Urothelium cell line (cell line): ENCODE measurements at places on chromosomes 13 and 19.

GRCh38 chr19:13841086-13841961 is 35.6 kb upstream of the NANOS3 start:
- DNase-seq = no peak

- DNase-seq = no peak
These were observed 63.2 kb downstream of the SHISA2 start for GRCh38 chr13:25988661-25989060.

DNA sequence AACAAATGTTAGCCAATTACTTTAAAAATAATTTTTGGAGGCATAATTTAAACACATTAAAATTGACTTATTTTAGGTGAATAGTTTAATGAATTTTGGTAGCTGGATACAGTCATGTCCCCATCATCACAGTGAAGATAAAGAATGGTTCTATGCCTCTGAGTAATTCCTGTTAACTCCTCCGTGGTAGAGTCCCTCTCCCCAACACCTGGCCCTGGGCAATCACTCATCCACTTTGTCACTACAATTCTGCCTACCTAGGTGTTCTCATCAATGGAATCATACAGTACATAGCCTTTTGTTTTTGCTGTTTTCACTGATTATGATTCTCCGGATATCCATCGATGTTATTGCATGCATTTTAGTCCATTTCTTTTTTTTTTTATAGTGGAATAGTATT is 55.6 kb downstream of the ING1 start:
- DNase-seq = no peak

GRCh38 chr13:77719128-77719527 is 21.6 kb downstream of the SLAIN1 start:
- DNase-seq = no peak

DNA sequence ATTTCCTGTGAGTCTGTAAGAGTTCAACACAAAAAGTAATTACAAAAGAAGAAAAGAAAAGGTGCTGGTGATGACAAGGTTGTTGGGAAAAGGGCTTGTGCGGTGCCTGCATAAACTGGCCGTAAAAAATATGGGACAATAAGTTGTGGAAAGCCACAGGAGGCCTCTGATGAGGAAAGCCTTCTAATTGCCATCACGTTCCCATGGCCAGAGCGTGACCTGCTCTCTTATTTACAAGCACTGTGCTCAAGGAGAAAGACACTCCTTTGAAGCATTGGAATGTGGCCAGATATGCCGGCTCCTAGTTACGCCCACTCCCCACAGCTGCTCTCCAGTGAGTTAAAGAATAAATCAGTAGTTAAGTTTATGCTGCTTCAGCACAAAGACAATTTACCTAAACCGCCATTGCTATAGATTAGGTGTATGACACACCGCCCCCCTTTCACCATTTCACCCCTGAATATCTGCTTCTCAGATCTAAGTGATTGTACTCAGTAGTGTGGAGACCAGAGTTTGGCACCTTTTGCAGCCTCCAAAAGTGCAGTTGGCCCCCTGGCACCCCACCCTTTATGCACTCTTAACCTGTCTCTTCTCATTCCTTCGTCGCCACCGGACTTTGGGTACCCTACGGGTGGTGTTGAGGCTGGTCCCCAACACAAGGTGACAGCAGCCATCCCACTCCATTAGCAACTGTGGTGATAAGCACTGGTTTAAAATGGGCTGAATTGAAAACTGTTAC is 8.1 kb upstream of the PGLYRP1 start:
- no peak for DNase-seq

DNA sequence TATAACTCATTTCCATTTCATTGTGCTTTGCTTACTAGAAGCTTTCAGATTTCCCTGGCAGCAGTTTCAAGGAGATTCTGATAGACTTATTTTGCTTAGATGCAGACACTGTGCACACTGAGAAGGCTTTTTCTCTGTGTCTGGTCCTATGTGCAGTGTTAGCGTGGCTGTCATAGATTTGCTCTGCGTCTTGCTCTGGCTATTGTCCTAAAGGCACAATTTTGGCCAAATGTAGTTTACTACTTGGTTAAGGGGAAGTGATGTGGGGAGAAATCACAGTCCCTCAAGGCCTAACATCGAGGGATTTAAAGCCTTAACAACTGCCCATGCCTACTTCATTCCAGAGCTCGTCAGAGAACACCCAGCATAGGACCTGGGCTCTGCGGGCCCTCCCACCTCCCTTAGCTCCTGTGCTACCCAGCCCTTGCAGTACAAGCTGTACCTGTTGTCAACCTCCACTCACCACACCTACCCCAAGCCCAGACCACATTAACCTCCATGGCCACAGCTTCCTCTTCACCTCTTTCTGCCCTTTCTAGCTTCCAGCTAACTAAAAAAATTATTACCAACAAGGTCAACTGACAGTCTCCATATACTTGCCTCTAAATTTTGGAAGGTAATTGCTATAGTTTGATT is 38.9 kb upstream of the KATNAL1 start:
- DNase-seq = no peak

DNA sequence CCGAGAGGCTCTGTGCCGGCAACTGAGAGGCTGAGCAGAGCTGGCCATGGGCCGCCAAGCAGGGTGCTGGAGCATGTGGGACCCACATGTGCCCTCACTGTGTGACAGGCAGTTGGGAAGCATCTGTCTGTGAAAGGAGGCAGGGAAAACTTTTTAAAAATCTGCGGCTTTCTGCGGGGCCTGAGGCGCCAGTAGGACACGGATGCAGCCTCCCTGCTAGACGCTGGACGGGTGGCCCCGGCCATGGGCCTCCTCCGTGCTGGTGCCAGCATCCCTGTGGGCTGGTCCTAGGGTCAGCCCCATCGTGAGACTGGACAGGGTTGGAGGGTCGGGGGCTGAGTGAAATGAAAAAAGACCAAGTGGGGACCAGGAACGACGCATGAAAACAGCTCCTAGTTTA is 20.9 kb upstream of the DCUN1D2 start:
- DNase-seq = no peak

- no peak for DNase-seq
These were observed 41.2 kb downstream of the RUBCNL start for GRCh38 chr13:46345866-46346265.

DNA sequence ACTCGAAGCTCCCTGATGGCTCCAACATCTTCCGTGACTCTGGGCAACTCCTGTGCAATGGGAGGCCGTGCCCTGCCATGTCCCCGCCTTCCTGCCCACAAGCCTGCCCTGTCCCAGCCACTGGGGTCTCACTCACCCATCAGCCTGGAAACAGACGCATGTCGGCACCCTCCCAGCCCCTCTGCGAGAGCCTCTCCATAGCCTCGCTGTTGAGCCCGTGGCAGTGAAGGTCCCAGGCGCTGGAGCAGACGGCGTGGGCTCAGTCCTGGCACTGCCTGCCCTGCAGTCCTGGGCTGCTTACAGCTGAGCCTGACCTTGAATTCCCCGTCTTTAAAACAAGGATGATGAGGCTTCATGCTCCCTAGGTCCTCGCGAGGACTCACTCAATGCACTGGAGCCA is 37.0 kb downstream of the MCF2L start:
- no peak for DNase-seq

DNA sequence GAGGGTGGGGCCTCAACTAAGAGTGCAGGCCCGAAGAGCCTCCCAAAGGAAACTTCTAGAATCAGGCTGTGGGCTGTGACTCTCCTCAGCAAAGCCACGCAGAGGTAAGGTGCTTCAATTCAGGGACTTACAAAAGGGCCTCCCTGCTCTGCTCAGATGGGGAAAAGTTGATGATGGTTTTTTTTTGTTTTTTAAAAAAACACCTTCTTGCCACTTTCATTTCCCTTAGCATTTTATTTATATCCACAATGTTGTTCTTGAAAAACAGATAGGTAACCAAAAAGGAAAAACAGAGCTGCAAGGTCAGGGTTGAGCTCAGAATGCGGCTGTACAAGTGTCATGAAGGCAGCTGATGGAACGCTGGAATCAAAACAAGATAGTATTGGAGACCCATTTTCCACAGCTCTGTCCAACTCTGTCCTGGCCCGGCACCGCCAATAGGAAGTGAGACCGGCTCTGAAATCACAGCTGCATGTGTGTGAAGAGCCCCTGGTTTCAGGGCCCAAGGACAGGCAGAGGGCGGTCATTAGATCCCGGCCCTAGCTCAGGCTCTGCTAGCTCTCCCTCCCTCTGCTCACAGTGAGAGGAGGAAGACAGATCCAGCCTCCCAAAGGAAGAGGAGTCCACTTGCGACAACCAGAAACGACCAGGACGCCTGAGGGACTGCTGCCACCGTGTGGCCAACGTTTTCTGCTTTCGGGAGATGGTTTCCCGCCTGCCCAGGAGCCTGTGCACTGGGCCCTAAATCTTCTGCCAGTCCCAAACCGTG is 58.3 kb downstream of the KLF2 start:
- DNase-seq = peak; percentile 67

- no peak for DNase-seq
These were observed 541.4 kb upstream of the MIR17HG start for GRCh38 chr13:90806016-90806615.

DNA sequence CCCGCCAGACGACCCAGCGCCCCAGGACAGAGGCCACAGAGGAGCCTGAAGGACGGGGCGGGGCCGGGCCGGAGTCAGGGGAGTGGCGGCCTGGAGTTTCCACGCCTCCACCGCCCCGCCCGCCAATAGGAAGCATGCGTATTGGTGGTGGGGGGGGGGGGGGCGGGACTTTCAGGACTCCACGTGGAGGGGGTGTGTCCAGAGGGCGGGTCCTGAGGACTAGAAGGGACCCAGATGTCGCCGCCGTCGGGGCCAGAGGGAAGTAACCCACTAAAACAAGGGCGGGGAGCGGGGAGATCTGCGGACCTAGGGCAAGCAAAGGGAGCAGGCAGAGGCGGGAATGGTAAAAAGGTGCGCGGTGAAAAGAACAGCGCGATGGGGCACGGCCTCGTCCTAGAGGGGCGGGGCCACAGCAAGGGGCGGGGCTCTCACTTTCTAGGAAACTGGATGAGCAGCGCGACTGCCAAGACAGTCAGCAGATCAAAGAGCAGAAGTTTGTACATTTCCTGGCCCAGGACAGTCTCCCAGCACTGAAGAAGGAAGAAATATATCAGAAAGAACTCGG is 2.8 kb upstream of the LENG1 start:
- no peak for DNase-seq

DNA sequence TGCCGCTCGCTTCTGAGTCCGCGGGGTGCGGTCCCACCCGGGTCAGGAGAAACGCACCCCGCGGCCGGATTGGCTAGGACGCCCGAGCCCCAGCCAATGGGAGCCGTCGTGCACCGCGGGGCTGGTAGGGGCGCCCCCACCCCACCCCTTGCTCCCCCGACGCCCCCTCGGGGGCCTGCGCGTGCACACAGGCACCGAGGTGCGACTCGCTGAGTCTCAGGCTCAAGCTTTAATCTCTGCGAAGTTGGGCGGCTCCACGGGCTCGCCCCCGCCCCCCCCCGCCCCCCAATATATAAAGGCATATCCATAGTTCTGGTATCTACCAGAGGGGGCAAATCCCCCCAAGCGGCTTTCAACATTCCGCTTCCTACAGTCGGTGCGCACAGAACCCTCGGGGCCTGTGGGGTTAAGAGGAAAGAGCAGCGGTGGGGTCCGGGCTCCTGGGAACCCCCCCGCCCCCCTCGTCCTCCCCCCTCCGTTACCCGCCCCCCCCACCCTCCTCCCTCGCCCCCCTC is at the start of gene COX6B2:
TSS of gene COX6B2 (minus strand) at position 22 of the 515 bp plus-strand sequence. CDS start 198 bp downstream, outside the sequence.
- no peak for DNase-seq

DNA sequence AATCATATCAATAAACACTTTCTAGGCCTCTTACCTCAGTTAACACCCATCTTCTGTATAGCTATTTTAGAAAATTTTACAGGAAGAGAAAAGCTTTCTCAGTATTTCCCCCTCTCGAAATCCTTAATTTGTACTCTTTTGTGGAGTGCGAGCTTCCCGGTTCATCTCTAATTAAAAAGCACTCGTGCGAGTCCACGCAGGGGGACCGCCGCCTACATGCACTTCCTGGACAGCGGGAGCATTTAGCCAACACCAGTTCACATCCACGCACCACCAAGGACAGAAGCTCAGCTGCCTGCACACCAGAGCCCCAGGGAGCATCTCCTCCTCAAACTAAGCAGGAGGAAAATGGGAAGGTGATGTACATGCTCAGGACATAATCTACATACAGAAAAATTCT is 60.0 kb downstream of the RASA3 start:
- no peak for DNase-seq

DNA sequence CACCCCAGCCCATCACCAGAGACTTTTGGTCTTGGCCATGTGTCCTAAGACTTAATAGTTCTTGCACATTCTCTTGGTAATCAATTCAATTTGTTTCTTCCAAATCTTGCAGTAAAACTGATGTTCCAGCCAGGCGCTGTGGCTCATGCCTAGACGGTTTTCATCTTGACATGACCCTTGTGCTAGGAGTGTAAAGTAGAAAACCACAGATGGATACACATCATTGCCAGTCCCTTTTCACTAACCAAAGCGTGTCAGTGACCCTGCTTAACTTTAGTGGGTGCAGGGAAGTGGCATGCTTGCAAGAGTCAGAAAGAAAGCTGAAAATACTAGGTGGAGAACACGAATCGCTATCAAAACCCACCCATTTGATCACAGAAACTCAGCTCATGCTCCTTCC is 18.0 kb upstream of the CD70 start:
- no peak for DNase-seq

DNA sequence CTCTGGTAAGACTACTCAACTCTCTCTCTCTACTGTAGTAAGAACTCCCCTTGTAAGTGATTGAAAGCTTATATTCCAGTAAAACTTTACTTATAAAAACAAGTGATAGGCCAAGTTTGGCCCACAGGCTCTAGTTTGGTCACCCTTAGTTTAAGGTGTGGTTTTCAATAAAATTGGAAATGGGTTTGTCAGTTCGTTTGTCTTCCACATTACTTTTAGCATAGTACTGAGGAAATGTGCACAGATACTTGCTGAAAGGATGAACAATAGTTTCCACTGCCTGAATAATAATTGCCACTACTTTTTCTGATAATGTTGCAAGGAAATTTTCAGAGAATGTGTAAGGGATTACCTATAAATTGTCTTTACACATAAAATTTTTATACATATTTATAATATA is 54.5 kb downstream of the LMO7 start:
- no peak for DNase-seq

DNA sequence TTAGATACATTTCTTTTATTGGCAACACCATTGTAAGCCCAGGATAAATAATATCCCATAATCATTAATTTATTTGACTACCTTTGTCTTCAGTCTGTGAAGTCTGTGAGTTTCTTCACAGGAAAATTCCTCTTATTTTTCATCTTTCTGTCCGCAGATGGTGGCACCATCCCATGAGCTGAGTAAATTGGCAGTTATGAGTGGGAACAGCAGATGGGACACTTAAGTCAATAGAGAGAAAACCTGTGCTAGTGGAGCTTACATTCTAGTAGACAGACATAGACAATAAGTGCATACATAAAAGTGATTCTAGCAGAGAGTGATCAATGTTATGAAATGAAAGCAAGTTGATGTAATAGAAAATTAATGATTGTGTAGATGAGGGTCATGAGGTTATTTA is 638.2 kb upstream of the MIR17HG start:
- no peak for DNase-seq

DNA sequence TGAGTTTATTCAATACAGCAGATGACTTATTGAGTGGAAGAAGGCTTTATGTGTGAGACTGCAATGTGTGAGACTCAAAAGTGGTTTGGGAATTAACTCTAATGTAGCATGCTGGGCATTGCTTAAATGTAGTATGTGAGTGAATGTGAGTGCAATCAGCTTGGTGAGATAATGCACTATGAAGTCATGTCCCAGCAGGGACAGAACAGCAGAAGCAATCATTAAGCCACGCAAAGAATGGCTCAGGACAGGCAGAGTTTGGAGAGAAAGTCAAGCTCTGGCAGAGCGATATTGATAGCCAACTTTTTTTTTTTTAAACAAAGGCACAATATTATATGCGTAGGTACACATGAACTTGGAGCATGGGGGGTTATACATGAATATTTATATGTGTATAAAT is 597.7 kb downstream of the GPC6 start:
- DNase-seq = no peak
